ENCODE measurements at places on chromosomes 6 and 20.

- no peak for DNase-seq
Measured at GRCh38 chr6:136761227-136761922, 30.9 kb downstream of the MAP3K5 start.

GRCh38 chr6:144234935-144235334, 50.2 kb upstream of the UTRN start:
- DNase-seq: no peak

DNA sequence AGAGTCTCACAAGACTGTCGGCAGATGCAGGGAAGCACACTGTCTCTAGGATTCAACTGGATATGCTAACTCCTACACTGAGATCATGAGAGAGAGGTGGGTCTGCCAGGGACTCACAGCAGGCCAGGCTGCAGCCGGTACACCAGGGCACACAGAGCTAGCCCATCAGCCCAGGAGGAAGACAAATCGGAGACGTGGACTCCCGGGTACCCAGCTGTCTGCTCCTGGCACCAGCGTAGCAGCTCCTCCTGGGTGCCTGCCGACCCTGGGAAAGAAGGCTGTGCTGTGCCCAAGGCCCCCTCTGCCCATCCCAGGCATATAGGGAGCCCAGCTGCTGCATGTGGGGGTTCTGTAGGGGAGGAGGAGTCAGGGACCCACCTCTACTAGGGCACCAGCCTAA, 7.0 kb downstream of the MICAL1 start:
- DNase-seq: no peak

- DNase-seq: no peak
Measured at GRCh38 chr6:18395856-18396197, 8.7 kb downstream of the RNF144B start.

GRCh38 chr6:117210279-117210678, 55.1 kb upstream of the VGLL2 start:
- no peak for DNase-seq

GRCh38 chr6:37711331-37712241, 13.9 kb upstream of the MDGA1 start:
- DNase-seq: no peak

DNA sequence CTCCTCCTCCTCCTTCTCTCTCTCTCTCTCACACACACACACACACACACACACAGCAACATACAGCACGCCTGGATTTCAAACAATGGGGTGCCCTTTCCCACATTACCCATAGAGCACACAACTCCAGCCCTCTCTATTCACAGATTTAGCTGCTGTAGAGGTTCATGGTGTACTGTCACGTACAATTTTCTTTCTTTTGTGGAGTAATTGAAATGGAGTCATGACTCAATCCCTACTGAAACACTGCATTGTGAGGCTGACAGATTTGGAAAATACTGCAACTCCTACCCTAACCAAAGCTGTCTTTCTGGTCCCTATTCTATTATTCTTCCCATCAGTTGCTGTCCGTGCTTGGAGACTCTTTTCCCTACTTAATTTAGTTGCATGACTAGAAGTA, 166.9 kb downstream of the EDN1 start:
- no peak for DNase-seq

- DNase-seq: no peak
Measured at GRCh38 chr6:43702534-43703440, 15.2 kb upstream of the MRPS18A start.

DNA sequence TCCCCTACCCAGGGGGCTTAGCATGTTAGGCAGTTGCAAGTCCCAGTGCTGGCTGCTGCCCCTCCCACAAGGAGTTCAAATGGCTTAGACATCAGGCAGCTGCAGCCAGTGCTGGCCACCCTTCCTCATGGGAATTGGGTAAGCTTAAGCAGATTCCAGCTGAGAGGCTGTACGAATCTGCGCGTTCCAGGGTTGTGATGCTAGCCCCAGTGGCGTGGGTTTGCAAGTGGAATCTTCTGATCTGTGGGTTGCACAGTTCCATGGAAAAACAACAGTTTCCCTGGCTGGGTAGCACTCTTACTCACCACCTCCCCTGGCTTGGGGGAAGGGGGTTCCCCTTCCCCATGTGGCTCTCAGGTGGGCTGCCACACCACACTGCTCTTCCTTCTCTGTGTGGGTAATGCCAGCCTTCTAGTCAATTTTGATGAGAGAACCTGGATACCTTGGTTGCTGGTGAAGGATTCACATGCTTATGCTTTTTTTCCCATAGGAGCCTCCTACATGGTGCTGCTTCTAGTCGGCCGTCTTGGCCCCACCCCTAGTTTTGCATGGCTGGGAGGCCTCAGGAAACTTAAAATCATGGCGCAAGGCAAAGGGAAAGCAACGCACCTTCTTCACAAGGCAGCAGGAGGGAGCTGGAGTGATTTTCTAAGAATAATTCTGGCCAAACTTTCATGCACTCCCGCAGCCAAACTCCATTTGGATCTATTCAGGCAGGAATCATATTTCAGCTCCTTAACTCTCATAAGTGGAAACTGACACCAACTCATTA, 13.0 kb downstream of the DYNLT2 start:
- no peak for DNase-seq

DNA sequence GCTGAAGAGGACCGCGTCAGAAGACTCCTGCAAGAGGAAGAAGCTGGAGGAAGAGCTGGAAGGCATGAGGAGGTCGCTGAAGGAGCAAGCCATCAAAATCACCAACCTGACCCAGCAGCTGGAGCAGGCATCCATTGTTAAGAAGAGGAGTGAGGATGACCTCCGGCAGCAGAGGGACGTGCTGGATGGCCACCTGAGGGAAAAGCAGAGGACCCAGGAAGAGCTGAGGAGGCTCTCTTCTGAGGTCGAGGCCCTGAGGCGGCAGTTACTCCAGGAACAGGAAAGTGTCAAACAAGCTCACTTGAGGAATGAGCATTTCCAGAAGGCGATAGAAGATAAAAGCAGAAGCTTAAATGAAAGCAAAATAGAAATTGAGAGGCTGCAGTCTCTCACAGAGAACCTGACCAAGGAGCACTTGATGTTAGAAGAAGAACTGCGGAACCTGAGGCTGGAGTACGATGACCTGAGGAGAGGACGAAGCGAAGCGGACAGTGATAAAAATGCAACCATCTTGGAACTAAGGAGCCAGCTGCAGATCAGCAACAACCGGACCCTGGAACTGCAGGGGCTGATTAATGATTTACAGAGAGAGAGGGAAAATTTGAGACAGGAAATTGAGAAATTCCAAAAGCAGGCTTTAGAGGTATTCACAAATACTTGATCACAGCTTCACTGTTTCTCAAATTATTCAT, 8.9 kb upstream of the SNRNP48 start:
- DNase-seq: no peak

DNA sequence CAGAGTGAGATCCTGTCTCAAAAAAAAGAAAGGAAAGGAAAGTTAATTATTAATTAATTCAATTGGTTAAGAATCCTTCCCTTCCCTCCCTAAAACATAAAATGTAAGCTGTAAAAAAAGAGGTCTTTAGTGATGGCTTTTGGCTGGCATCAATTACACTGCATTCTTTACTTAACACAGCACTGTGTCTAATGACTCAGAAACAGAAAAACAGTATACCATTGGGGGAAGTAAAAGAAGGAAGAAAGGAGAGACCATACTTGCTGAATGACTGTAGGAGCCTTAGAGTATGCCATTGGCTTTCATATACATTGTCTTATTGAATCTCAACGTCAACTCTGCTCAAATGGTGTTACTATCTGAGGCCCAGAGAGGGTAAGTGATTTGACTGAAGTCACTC, 18.3 kb upstream of the CITED2 start:
- DNase-seq: no peak

DNA sequence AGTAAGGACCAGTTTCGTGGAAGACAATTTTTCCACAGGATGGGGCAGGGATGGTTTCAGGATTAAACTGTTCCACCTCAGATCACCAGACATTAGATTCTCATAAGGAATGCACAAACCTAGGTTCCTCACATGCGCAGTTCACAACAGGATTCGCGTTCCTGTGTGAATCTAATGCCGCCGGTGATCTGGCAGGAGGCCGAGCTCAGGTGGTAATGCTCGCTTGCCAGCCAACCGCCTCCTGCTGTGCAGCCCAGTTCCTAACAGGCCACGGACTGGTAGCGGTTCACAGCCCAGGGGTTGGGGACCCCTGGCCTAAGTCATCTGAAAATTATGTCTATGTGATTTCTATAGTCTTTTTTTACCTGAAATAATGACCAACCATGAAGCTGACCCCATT, 217.5 kb downstream of the TMEM200A start:
- DNase-seq: no peak

DNA sequence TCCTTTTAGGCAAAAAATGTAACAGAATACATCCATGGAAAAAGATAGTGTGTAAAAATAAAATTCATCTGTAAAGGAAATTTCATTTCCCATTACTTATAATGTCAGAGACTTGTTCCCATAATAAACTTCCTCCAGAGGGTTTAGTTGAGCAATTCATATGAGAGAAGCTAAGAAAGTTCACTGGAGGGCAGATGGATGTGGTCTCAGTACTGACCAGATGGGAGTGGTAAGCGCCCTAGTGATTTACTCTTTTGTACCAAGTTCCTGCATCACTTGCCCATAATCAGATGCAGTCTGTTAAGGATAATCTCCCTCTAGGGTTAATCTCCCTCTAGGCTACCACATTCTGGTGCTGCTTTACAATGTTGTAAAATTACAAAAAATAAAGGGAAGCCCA, 61.7 kb downstream of the ESF1 start:
- DNase-seq: no peak

- no peak for DNase-seq
Measured at GRCh38 chr6:39439342-39440038, 117.0 kb upstream of the KCNK16 start.

GRCh38 chr6:100678027-100678426, 203.1 kb downstream of the ASCC3 start:
- DNase-seq: no peak

- no peak for DNase-seq
Measured at GRCh38 chr20:4844325-4844724, 122.6 kb downstream of the PRND start.

DNA sequence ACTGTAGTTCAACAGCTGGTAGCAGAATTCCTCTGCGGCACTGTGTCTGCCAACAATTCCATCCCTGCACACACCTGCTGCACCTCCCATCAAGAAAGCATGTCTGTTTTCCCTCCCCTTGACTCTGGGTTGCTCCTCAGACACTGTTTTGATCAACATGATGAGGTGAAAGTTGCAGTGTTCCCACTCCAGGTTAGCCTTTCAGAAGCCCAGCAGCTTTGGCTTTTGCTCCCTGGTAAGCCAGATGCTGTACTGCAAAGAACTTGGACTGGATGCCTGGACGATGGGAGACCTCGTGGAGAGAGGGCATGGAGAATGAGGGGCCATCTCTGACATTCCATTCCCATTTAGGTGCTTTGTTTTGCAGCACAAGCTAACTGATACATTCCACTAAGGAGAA, 79.1 kb upstream of the MAFB start:
- no peak for DNase-seq

- no peak for DNase-seq
Measured at GRCh38 chr20:44247131-44247571, at the start of gene GDAP1L1. GDAP1L1 (plus strand) TSS chr20:44247308; CDS start chr20:44247335, 27 bp downstream.

GRCh38 chr6:135522965-135523692, 25.6 kb upstream of the AHI1 start:
- DNase-seq: no peak

- DNase-seq: no peak
Measured at GRCh38 chr6:106743612-106744011, 114.2 kb downstream of the QRSL1 start.

DNA sequence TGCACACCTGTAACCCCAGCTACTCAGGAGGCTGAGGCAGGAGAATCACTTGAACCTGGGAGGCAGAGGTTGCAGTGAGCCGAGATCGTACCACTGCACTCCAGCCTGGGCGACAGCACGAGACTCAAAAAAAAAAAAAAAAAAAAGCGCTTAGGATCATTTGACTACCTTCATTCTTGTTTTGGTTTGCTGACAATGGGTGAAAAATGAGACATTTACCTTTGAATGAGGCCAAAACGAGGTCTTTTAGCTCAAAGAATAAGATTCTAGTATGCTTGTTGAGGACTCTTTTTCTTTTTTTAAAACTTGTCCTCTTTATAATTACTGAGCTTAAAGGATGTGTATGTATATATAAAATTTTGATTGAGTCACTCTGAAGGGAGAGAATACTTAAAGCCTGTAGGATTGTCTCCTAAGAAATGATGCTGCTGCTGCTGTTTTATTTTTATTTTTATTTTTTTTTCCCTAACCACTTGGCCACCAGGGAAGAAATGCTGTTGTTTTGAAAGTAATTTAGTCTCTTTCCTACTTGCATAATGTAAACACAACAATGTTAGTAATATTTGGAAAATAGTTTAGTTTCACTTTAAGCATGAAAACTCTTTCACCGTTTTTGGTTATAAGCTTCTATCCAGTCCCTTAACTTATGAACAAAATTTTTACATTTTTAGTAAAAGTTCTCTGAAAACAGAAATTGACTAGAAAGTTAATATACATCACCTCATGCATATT, 7.9 kb downstream of the UBR2 start:
- no peak for DNase-seq

GRCh38 chr6:154996016-154996590, 988 bp downstream of the TIAM2 start:
- no peak for DNase-seq

DNA sequence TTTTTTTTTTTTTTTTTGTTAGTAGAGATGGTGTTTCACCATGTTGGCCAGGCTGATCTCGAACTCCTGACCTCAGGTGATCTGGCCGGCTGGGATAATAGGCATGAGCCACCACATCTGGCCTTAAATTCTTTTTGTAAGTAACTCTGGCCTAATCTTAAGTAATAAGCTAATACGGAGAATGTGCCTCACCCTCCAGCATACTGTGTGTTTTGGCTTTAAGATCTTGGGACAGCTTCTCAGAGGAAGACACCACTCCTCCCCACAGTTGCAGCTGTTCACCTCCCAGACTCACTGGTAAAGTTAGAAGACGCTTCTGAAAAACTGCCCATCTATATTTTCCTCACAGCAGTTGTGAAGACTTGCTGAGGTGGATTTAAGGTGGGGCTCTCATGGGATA, 120.8 kb downstream of the CCDC170 start:
- no peak for DNase-seq

DNA sequence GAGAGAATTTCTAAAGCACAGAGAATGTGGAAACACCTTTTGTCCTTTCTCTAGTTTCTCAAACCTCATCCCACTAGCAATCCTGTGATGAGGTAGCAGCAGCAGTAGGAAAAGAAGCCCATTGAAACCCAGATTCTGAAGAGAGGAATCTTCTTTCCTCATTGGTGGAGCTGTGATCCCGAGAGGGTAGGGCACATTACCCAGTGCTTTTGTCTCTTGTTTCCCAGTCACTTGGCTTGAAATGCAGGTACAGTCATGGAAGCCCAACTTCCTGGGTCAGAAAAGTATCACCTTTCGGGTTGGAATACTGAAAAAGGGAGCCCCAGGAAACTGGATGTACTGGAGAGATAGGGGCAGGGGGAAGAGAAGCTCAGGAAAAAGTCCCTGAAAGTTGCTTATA, 417.4 kb downstream of the TBC1D32 start:
- no peak for DNase-seq
